ENCODE measurements at places on chromosomes 5 and 9.

DNA sequence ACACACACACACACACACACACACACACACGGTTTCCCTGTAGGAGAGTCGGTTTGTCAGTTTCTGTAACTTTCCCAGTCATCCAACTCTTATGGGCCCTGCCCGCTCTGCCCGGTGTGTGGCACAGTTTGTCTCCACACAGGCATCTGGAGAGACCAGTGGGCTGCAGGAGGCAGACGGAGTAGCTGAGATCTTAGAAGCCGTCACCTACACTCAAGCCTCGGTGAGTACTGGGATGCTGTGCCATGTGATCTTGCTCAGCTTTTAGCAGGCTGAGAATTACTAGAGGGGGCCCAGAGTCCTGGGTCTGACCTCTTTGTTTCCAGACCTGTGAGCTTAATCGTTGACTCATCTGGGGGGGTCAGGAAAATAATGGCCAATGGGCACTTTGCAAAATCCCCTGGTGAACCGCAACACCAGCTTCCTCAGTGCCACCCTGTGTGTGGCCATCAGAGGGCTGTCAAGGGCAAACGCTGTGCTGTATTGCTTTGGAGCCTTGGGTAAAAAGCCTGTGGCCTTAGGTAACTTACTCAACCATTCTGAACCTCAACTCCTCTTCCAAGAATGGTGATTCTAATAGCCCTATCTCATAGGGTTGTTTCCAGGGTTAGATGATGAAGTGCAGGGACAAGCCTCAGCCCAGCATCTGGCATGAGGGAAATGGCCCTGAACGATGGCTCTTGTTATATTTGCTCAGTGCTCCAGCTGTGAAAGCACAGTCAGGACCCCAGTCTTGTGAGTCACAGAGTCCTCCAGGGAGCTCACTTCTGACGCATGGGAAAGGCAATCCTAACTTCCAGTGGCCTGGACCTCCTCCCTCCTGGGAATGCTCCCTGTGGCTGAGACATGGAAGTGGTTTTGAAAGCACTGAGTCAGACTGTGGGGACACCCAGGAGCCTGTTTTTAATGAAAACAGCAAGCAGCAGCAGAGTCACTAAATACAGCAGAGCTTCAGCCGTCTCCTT, 45.6 kb downstream of the COL15A1 start:
- no peak for DNase-seq

- DNase-seq = no peak
These were observed 40.3 kb downstream of the SNCAIP start for GRCh38 chr5:122352331-122352730.

- no peak for DNase-seq
These were observed 64.3 kb downstream of the GOLM1 start for GRCh38 chr9:86034863-86035734.

DNA sequence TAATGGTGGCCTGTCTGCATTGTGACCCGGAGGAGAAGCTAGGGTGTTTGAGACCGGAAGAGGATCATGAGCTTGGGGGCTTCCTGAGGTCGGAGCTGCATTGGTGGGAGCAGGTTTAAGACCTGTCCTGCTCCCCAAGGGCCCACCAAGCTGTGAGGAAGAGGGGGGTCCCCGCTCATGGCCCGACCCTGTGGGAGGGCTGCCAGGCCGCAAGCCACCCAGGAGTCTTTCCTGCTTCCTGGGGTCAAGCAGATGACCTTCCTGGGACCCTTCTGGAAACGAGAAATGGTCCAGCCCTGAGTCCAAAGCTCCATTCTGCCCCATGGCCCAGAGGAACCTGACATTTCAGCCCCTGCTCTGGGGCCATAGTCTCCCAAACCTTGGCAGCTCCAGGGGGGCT, 61.5 kb upstream of the RNU6ATAC start:
- DNase-seq = no peak

- DNase-seq = no peak
These were observed 179.4 kb upstream of the NR3C1 start for GRCh38 chr5:143582869-143583268.

DNA sequence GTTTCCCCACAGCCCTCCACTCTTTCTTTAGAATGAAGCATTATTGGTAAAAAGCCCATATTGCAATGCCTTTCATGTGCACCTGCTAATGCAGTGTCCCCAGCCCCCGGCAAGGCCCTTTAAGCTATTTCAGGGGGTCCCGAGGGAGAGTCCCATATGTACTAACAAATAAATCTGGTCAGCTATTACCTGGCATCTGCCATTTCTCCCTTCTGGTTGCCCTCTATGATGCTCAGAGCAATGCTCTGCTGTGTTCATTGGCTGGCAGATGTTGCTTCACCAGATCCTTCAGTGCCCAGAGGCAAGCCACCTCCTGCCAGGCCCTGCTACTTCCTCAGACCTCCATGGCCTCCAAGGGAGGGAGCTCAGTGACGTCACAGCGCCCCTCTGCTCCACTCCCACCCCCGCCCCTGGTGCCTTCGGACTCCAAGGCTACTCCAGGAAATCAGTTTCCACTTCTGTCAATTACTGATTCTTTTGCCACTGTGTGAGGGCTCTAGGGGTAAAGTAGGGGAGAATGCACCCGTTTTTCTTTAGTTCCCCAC, 201.1 kb upstream of the GLRA1 start:
- DNase-seq = no peak

GRCh38 chr5:61167382-61167781, 5.1 kb upstream of the SMIM15 start:
- no peak for DNase-seq

- DNase-seq = no peak
These were observed 783 bp upstream of the DNAH5 start for GRCh38 chr5:13945271-13945670.

DNA sequence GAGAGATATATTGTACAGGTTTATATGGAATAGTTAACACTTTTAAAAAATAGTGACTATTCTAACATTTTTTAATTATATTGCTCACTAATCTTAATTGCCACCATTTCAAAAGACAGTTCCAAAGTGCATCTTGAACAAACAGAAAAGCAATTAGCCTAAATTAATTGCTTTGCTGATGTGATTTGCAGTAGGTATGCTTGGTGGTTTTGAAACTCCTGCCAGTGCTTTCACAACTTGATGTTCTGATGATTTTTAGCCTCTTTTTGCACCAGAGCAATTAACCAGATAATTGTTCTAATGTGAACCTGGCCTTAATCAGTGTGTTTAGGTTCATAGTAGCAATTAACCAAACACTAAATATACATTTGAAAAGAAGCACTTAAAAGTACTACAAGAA, 207.6 kb downstream of the FBXL17 start:
- DNase-seq = no peak
